ENCODE measurements at places on chromosomes 1 and 21. TPM values are rescaled to one million over a fixed set of nuclear protein-coding genes. Genes with fewer than 3 reads are reported as not detected.

GRCh38 chr1:53210352-53210751 lies 10.1 kb downstream of the CZIB start:
- no peak for DNase-seq

- DNase-seq = no peak
Observed at GRCh38 chr1:119226913-119227312, 86.5 kb upstream of the WARS2 start.

- DNase-seq = no peak
Observed at GRCh38 chr1:217138173-217138765, 415.0 kb upstream of the ESRRG start.

DNA sequence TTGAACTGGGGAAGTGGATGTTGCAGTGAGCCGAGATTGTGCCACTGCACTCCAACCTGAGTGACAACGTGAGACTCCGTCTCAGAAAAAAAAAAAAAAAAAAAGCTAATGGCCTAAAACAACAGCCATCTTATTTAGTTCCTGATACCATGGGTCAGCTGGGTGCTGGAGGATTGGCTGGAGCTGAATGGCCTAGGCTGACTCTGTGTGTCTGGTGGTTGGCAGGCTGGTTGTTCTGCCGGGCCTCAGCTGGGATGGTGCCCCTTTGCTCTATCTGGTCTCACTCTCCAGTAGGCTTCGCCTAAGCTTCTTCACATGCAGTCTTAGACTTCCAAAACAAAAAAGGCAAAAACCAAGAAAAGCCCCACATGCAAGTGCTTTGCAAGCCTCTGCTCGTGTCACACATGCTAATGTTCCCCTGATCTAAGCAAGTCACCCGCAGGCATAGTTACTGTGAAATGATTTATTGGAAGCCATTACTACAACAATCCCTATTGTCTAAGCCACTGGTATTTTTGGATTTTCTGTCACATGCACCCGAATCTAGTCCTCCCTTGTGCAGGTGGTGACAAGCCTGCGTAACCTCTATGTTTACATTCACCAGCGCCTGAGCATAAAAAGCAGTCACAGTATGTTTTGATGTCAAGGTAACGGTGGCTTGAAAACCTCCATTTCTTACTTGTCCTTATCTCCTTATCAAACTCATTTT lies 39.6 kb upstream of the KANK4 start:
- DNase-seq = peak; percentile 40

DNA sequence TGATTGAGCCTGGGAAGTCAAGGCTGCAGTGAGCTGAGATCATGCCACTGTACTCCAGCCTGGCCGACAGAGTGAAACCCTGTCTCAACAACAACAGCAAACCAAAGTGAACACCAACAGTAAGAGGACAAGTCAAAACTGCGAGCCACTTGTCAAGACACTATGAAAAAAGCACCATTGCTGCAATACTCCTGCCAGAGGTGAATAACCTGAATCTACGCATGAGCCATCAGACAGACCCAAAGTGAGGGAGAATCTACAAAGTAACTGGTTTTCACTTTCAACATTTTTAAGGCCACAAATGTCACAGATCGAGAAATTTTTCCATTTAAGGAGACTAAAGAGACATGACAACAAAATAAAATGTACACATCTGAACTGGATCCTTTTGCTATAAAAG lies 21.9 kb downstream of the SYNJ1 start:
- no peak for DNase-seq

DNA sequence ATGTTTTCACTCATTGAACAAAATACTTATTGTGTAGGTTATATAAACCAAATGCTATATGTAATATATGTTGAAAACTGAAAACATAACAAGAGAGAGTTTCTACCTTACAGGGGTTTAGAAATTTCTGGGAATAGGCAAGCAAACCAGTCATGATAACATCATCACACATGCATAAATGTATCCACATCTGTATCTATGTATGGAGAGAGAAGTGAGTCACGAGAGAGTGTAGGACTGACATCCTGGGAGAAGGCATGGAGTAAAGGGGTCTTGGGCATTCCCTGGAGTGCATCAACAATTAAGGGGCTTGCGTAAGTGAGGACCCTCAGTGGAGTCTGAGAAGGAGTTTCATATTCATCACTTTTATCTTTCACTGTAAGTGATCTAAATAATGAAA lies 65.5 kb downstream of the PCNX2 start:
- no peak for DNase-seq

GRCh38 chr1:240776237-240776636 lies 164.3 kb upstream of the GREM2 start:
- DNase-seq = no peak

DNA sequence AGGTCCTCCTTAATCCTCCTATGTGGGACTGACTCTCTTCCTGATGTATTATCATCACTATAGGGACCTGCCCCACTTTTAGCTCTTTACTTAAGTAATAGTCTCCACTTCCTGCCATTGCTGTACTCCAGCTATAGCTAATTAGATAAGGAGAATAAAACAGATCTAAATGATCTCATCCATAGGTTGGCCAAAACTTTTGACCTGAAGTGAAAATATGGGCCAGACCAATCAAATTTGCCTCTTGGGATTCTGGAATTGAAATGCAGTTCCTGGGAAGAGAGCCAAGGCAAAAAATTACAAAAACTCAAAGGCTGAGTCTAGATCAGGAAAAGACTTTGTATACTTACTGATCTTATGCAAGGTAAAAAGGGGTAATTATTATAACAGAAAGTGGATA lies 36.1 kb upstream of the PDE4B start:
- DNase-seq = no peak

- DNase-seq = no peak
Observed at GRCh38 chr1:228018961-228019721, 12.3 kb downstream of the WNT3A start.

GRCh38 chr1:37033355-37034101 lies 787 bp downstream of the GRIK3 start:
- DNase-seq = no peak

- no peak for DNase-seq
Observed at GRCh38 chr1:39645411-39646043, 6.1 kb upstream of the HEYL start.

DNA sequence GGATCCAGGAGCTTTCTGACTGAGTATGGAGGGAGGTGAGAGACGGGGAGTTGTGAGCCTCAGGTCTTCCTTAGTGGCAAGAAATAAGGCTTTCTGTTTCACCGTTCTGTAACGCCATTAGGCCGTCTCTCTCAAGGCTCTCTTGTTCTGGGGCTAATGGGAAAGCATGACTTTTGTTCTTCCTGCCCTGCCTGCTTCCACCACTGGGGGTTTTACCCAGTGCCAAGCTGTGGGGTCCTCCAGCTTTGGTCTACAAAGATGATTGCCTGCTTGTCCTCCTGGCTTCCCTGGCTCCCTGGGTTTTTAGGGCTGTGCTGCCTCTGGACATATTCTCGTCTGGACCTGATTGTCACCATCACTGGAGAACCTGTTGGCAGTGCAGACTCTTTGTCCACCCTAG lies 74.8 kb upstream of the TINAGL1 start:
- DNase-seq = no peak

DNA sequence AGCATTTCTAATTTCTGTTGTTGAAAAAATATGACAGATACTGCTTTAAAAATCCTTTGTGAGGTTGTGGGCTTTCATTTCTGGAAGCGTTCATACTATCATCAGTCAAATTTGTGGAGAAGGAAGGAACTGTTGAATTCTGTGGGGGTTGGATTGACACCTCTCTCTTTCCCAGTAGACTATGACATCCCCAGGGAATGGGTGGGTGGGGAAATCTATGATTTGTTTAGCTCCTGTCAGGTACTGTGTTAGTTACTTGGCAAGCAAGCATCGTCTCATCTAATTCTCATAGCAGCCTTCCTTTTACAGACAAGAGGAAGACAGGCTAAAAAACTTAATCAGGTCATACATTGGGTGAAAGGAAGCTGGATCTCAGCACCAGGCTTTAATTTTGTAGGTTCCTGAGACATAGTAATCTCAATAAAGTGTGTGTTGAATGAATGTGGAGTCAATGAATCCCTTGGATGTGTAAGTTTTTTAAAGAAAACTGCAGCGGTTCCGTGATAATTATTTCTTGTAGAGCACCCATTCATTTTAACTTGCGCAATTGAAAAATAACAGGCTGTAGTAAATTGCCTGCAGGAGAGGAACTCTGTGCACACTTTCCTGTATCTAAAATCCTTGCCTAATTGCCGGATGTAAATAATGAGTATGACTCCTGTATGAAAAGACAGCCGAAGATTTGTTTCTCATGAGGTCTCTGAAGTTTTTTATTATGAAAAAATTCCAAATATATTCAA lies 60.6 kb downstream of the MYOM3 start:
- no peak for DNase-seq

DNA sequence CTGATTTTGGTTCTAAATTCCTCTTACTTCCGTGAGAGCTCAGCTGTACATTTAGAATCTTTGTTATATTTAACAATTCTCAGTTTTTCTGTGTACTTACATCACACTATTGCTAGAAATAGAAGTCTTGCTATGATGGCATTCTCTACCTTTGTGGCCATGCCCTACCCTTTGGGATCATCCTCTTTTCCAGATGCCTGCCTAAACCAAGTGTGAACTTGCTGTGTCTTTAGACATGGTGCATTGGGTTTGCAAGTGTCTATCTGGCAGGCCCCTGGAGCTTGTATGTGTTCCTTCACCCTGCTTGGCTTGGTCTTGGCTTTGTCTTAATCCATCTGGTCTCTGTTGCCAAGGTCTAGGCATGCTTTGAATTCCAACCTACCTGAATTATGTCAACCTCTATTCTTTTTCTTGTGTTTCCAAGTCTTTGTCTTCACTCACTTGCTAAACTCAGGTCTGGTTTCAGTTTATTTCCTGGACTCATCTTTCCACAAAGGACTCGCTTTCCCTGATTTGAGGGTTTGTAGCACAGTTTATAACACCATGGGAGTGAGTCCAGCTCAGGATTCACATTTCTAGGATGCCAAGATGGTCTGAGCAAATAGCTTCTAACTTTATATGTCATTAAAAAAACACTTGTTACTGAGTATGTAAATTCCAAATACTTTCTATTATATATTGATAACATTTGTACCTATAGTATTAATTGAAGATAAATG lies 20.6 kb upstream of the APOBEC4 start:
- DNase-seq = no peak

DNA sequence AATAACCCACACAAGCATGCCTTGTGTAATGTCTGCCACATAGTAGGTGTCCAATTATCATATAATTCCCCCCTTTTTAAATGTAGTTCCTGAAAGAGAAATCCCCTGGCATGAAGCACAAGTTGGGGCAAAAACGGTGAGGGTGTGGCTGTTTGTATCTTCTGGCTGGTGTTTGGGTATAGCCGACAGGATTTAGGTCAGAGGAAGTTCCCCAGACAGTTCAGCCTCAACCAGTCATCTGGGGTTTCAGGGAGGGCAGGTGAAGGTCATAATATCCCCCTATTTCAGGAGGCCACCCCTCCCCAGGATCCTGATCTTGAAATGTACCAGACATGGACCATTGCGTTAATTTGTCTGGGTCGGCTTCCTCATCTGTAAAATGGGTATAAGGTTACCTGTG lies 29.1 kb upstream of the JUN start:
- no peak for DNase-seq

- DNase-seq = no peak
Observed at GRCh38 chr1:185816460-185816859, 82.3 kb downstream of the HMCN1 start.

DNA sequence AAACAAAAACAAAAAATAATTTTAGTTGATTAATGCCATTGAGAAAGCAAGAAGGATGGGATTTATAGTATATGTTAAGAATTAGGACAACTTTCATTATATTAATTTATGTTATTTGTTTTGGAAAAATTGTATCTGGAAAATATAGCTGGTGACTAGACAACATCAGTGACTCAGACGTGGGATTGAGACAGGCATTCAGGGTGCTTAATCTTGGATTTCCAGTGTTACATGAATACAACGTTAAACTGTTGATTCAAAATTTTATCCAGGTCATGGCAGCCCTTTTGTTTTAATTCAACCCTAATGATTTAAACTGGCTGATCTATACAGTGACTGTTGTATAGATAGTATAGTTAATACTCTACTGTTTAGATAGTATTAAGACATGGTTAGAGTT lies 827.1 kb upstream of the B3GALT2 start:
- DNase-seq = no peak

- DNase-seq = no peak
Observed at GRCh38 chr1:164671323-164671965, 112.5 kb downstream of the PBX1 start.

- DNase-seq = no peak
Observed at GRCh38 chr1:192010406-192010805, 147.9 kb upstream of the RGS18 start.

GRCh38 chr1:209766051-209766450 lies 10.2 kb downstream of the TRAF3IP3 start:
- no peak for DNase-seq

DNA sequence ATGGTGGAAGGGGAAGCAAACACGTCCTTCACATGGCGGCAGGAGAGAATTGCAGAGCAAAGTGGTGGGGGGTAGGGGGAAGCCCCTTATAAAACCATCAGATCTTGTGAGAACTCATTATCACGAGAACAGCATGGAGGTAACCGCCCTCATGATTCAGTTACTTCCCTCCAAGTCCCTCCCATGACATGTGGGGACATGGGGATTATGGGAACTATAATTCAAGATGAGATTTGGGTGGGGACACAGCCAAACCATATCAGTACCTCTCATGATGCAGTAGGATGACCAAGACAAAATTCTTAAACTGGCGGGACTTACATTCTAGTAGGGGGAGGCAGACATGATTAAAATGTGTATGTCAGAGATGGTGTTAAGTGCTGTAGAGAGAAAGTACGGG lies 38.8 kb downstream of the WNT4 start:
- DNase-seq = no peak

GRCh38 chr21:24220446-24220845 lies 1386.8 kb downstream of the MRPL39 start:
- DNase-seq = no peak

The SPRR1B gene
- polyA plus RNA-seq = not detected

The SPATA1 gene
- polyA plus RNA-seq = 3.2 TPM

The KCNA3 gene
- 0.15 TPM for polyA plus RNA-seq

The FBXO2 gene
- 1.1 TPM for polyA plus RNA-seq

The FCRL1 gene
- polyA plus RNA-seq = 0.12 TPM

The S100A6 gene
- polyA plus RNA-seq = 240 TPM

The RAB13 gene
- polyA plus RNA-seq = 153 TPM

The PLA2G2C gene
- polyA plus RNA-seq = 0.12 TPM

The SGIP1 gene
- polyA plus RNA-seq = 17.4 TPM

The ALX3 gene
- not detected for polyA plus RNA-seq

The RAB7B gene
- 1.9 TPM for polyA plus RNA-seq

The FCN3 gene
- 1.7 TPM for polyA plus RNA-seq

The C8B gene
- not detected for polyA plus RNA-seq

All from renal pelvis (tissue), 12 donors.